Anterior cingulate cortex (tissue), 58 donors: ENCODE measurements at places on chromosomes 2 and 18.

DNA sequence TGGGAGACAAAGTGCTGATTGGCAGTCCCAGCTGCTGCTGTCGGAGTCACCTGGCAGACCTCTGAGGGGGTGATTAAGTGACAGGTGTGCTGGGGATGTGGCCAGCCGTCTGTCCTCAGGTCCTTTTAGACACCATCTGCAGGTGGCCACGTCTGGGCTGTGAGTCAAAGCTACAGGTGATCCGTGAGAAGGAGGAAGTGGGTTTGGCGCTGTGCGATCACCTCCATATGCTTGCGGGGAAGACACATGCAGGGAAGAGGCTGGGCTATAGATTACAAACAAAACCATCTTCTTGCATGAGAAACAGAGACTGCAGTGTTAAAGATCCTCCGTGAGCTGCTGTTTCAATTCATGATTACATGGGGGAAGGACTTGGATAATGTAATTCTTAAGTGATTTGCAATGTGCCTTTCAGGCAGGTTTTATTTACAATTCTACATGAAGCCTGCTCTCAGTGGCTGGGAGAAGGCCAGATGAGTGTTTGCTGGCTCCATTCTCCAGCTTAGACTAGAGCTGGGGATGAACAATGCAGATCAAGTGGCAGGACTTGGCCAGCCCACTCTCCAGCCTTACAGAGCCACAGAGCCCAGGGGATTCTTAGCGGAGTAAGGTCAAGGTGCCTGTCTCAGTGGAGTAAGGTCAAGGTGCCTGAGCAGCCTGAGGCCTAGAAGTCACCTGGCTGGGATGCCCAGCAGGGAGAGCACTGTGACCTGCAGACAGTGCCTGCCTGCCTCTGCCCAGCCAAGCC lies 87.8 kb downstream of the LYPD1 start:
- DNase-seq, result no peak

DNA sequence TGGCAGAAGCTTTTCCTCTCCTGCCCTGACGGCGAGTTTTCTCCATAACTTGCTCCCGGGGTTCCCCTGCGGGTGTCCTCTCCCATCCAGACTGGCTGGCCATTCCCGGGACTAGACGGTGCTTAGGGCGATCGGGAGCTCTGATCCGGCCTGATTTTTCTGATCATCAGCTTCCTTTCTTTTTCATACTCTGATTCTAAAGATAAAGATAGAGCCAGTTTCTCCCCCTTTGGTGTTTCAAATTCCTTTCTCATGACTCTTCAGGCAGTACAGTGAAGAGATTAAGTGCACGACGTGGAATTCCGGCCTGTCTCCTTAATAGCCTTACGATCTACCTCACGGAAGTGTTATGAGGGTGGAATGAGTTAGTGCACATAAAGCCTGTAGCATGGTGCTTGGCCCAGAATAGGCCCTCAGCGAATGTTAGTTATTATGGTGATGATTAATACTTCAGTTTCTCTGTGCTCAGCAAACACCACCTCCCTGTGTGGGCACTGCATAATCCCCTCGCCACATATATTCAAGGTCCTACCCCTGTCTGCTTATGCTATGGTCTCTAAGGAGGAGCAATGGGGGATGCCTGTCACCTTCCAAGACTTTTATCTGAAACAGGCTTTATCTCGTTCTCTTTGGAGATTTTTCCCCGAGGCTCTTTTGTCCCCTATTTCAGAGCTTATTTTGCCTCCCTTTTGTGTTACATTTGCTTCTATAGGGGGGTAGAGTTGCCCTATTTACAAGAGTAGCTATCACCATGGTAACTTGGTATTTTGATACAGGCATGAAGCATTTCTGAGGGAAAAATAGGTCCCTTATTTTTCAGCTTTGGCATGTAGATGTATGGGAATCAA lies 254.8 kb downstream of the CDH2 start:
- no peak for DNase-seq

DNA sequence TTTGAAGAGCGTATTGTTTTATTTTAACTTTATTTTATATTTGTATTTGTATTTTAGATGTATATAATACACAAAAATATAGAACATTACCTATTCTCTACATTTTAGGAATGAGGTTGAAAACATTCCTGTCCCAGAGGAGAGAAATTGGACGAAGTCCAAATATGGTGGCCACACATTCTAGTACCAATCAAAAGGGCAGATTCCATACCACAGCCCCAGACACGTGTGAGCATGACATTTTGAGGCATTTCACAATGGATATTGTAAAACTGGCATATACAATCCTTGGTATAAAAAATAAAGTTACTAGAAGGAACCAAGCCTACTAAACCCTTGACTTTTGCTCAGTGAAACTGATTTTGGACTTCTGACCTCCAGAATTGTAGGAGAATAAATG lies 50.6 kb downstream of the C2orf76 start:
- DNase-seq, result no peak

DNA sequence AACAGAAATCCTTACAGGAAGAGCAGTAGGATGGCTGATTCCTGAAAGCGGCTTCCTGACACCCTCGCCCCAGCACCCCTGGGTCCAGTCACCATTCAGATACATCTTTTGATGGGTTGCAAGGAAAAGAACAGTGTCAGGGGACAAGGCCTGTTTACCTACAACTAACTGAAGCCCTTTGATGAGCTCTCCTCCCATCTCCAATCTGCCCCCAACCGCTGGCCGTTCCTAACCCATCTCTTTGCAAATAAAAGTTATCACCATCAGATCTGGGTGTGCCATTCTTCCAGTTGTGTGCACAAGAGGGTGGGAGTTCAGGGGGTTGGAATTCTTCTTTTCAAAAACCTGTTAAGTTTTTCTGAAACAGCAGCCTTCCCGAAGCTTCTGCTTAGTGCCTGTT lies 48.9 kb downstream of the ARL4C start:
- no peak for DNase-seq

DNA sequence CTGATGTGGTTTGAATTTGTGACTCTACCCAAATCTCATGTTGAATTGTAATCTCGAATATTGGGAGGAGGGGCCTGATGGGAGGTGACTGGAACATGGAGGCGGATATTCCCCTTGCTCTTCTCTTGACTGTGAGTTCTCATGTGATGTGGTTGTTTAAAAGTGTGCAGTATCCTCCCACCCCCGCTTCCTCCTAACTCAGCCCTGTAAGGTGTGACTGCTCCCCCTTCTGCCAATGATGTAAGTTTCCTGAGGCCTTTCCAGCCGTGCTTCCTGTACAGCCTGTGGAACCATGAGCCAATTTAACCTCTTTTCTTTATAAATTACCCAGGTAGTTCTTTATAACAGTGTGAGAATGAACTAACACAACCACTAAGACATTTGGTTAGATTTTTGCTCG lies 458.4 kb downstream of the THSD7B start:
- no peak for DNase-seq

DNA sequence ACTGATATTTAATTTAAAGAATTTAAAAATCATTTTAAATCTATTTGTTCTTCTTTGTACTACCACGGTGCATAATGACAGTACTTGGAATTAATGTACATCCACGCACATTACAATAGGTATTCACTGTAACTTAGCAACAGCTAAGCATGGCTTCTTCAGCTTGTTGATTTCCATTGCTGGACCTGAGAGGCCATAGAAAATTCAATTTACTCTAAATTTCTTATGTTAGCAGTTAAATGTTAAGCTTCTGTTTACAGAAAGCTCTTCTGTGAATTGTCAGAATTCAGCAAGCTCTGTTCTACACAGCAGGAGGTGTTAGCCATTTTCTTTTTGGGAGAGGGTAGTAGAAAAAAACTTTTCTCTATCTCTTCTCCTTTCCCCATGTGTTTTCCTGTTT lies 1149.3 kb upstream of the CDH2 start:
- DNase-seq, result no peak

DNA sequence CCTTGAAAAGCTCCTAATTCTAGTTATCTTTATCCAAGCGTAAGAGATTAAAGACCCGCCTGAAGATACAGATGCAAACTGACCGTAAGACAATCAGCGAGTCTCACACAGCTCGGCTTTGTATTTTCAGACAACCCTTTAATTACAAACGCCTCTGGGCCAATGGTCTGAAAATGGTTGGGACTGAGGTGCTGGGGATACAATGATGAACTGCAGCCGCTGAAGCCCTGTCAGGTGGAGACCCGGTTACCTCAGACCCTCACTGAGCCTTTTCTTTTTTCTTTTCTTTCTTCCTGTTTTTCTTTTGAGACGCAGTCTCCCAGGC lies 715 bp upstream of the CFAP36 start:
- no peak for DNase-seq

- DNase-seq, result no peak
Observed at GRCh38 chr2:73254343-73255006, 20.4 kb downstream of the CCT7 start.
